CD4-positive, alpha-beta T cell treated with Interleukin-4 for 4 hours (primary cell): ENCODE measurements at places on chromosomes 6 and 20.

DNA sequence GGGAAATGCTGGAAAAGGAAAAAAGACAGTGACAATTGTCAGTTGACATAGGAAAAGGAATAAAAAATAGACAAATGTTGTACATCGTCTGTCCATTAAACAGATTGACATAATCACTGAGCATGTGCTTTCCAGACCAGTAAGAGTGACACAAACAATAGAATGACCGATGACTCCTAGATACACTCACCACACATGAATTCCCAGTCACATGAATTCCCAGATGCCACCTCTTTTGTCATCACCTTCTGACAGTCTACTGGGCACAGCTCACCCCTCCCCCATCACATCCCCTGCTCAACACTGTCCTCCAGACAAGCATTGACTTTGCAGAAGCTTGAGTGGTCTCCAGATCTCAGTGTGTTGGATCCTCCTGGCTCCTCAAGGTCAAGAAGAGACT, 25.9 kb downstream of the POM121L2 start:
- DNase-seq: no peak

GRCh38 chr20:48556956-48557355, 270.8 kb downstream of the PREX1 start:
- no peak for DNase-seq

- DNase-seq: no peak
These were observed 33.5 kb downstream of the MYH7B start for GRCh38 chr20:34989118-34989517.

DNA sequence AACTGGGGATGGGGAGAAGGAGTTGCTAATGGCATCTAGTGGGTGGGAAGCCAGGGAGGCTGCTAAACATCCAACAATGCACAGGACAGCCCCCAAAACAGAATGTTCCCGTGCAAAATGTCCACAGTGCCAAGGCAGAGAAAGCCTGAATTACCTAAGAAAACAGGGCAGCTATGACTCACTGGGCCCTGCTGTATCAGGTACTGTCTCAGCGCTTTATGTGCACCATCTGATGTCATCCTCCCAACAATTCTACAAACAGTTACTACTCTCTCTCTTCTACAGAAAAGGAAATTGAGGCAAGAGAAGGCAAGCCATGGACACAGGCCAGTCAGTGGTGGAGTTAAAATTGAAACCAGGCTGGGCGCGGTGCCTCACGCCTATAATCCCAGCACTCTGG, 3.1 kb downstream of the YTHDF1 start:
- DNase-seq: no peak

DNA sequence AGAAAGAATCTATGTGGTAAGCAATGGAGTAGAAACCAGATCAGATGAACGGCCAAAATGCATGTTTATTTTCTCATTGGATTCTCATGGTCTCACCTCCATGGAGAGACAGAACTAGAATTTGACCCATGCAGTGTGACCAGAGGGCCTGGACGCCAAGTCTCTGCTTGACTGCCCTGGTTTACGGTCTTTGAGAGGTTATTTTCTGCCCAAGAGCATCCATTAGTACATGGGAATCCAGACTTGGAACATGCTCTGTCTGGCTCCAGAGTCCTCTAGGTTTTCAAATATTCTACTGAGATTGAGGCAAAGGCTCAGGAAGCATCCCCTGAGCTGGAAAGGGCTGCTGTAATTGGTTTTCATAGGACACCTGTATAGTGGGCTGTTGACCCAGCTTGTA, 45.5 kb upstream of the UST start:
- no peak for DNase-seq

- no peak for DNase-seq
These were observed 60.2 kb downstream of the PYGB start for GRCh38 chr20:25308083-25308491.

GRCh38 chr6:75183099-75183541, 22.7 kb downstream of the COL12A1 start:
- DNase-seq: no peak

GRCh38 chr6:112827793-112828192, 480.7 kb downstream of the RFPL4B start:
- DNase-seq: no peak

GRCh38 chr6:157089258-157089657, 234.1 kb downstream of the TMEM242 start:
- no peak for DNase-seq

DNA sequence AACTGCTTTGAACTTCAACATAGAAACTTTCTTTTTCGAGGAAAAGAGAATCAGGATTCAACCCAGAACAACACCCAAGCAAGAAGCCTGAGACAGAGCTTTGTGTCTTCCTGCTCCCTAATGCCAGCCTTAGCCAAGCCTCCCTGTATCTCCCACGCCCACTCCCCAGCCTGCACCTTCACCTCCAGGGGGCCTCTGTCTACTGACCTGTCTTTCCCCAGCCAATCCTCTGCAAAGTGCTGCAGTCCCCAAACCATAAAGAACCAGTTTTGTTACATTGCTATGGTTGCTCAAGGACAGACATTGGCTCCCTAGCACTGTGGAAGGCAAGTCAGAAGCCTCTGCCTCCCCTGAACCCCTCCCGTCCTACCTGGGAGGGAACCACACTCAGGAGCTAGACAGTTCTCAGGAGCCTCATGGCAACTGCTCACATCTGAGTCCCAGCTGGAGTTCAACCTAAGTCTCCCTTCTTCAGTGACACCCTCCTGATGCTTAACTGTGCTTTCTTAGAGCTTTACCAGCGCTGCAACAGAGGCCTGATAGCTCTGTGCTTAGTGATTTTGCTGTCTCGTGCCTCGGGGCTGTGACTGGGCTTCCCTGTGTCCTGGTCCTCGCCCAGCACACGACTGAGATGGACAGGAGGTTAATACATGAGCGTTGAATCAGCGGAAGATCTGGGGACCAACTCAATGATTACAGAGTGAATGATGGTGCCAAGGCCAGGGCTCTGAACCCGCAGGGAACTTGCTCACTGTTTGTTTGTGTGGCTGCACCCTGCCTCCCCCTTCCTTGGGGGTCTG, 101.5 kb upstream of the DUSP22 start:
- DNase-seq: no peak

- no peak for DNase-seq
These were observed 385.3 kb downstream of the EPM2A start for GRCh38 chr6:145349950-145350510.

DNA sequence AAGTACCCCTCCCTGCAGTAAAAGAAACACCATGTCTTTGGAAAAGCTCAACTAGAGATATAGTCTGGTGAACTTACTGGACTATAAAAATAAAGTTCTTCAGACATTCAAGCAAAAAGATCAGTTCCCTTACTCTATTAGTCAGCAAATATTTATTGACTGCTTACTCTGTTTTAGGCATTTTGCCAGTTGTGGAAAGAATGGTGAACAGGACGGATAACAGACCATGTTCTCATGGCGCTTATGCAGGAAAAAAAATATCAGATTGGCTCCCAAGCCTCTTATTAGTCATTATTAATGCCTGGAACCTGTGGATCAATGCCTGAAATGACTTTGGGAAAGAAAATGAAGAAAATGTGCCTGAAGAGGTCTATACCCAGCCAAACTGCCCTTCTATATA, 282.2 kb upstream of the EPHA7 start:
- DNase-seq: no peak

GRCh38 chr6:39387785-39388184, 65.3 kb upstream of the KCNK16 start:
- DNase-seq: no peak

DNA sequence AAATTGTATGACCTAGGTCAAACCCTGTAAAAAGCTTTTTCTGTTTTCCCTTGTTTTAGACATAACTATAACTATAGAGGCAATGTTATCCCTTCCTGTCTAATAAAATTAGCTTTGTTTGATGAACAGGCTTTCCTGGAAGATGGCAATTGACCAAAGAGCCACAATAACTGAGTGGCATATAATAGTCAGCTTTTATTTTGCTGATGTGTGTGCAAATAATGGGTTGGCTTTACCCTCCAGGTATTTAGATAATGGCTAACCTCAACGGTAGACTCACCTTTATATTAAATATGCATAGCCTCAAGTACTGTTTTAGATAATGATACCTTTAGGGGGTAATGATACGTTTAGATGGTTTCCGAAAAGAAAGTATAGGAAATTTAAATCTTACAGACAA, 15.0 kb downstream of the TBXT start:
- DNase-seq: no peak

DNA sequence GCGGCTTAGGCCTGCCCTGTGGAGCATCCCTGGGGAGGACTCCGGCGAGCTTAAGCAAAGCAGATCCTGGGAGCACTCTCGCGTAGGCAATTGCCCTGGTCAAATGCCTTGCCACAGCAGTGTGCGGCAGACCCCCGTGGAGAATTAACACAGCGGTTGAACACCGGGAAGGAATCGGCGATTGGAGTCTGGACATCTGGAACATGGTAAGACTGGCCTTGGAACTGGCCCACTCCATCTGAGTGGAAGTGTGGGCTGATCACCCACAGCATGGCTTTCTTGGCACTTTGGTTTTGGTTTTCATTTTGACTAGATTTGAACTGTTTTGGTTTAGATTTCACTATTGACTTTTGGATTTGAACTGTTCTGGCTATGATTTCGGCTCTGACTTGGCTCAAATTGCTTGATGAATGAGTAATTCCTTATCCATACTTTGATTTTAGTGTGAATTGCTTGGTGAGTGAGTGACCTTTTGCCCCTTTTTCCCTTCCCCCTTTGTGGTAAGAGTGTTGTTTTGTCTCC, 300.7 kb downstream of the RNGTT start:
- DNase-seq: no peak

DNA sequence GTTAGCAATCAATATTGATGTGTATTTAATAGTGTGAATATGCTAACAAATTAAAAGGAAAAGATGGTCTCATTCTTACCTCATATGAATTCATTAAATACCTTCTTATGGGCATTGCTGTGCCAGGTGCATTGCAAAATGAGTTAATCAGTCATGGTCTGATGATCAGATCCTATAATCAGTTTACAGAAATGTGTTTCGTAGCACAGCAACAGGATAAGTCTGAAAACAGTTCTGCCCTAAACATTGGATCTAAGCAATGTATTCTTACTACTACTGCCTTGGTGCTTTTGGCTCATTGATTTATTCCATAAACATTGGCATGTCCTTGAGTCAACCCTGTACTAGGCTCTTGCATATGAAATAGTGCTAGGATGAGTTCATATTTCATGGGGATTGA, 417.0 kb upstream of the JAG1 start:
- no peak for DNase-seq

- no peak for DNase-seq
These were observed 99.8 kb upstream of the PDE10A start for GRCh38 chr6:165762876-165763275.

- peak; percentile 51 for DNase-seq
These were observed 16.2 kb downstream of the GABRR2 start for GRCh38 chr6:89298680-89299465.

DNA sequence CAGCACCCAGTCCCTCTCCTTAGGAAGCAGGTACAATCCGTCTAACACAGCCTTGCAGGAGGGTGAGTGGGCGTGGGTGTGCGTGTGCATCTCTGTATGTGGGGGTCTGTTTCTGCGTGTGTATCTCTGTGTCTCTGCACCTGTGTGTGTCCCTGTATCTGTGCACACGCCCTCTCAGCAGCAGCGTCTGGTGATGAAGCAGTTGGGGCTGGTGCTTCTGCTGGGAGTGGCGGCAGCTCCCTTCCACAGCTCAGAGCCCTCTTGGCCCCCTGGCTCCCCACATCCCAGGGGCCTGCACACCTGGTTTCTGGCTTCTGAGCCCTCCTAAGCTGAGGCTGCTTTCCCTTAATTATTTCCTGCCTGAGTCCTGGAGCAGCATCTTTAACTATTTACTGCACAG, 49.5 kb upstream of the CCDC167 start:
- no peak for DNase-seq

- no peak for DNase-seq
These were observed 141.5 kb downstream of the MYB start for GRCh38 chr6:135322427-135323201.

- peak; percentile 46 for DNase-seq
These were observed at the start of gene ZSCAN9 for GRCh38 chr6:28225056-28225834. TSS of gene ZSCAN9 (plus strand) at chr6:28225275. CDS start at chr6:28227085, 1,810 bp downstream.

DNA sequence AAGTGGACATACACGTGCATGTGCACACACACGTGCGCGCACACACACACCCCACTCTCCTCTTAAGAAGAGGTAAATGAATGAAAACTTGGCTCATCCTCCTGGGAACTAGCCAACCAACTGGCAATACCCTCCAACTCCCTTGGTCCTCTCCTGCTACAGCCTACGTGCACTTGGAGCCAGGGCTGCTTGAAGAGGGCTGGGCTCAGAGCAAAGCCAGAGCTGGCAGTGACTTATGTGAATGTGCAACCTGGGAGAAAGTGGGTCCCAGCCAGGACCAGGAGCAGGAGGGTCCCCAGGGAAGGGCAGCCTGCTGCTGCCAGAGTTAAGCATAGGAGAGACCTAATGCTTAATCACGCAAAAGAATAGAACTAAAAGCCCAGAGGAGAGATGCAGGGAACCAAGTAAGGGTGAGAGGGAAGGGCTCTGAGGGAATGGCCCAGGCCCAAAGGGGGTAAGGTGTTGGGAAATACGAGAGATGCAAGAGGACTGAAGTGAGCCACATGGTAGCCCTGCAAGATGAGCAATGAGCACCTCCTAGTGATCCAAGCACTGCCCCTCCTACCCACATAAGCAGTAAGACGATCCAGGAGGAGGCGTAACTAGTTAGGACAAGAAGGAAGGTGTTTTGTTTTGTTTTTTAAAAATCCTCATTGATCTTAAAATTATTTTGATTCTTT, 24.7 kb downstream of the TRAF3IP2 start:
- DNase-seq: no peak

GRCh38 chr20:24100370-24101011, 111.9 kb upstream of the GGTLC1 start:
- DNase-seq: peak; percentile 69

DNA sequence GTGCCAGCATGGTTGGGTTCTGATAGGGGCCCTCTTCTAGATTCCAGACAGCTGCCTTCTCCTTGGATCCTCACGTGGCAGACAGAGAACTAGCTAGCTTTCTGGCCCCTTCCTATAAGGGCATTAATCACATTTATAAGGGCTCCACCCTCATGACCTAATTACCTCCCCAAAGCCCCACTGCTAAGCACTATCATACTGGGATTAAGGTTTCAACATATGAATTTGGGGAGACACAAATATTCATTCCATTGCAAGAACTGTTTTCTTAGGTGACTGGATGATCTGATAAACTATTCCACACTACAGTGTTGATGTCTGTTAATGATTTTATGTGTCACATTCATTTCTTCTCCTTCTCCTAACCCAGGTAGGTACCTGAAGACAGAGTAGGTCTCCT, 135.8 kb upstream of the COL21A1 start:
- DNase-seq: no peak

DNA sequence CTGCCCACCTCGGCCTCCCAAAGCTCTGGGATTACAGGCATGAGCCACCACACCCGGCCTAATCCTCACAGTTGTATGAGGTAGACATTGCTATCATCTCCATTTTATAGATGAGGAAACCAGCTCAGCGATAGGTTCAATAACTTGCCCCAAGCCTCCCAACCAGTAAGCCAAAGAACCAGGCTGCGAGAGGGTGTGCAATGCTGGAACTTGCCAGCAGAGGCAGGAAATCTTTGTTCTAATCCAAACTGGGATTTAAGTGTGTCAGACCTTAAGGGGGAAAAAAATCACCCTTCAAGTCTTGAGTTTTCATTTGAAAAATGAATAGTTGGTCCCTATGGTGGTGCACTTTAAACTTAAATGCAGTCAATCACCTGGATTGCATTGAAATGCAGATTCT, 20.1 kb upstream of the RNGTT start:
- no peak for DNase-seq
